Stimulated activated CD8-positive, alpha-beta memory T cell treated with anti-CD3 and anti-CD28 coated beads, Interleukin-4, amount 100 ng/mL, for 4 hours (primary cell): ENCODE measurements at places on chromosomes 11 and 22.
A peak's percentile ranks its signal among the peaks of the same experiment; 100 is the strongest.

GRCh38 chr11:76185511-76185910 is 20.8 kb downstream of the WNT11 start:
- no peak for DNase-seq

GRCh38 chr22:44595841-44596341 is 97.9 kb upstream of the RTL6 start:
- DNase-seq, result no peak

DNA sequence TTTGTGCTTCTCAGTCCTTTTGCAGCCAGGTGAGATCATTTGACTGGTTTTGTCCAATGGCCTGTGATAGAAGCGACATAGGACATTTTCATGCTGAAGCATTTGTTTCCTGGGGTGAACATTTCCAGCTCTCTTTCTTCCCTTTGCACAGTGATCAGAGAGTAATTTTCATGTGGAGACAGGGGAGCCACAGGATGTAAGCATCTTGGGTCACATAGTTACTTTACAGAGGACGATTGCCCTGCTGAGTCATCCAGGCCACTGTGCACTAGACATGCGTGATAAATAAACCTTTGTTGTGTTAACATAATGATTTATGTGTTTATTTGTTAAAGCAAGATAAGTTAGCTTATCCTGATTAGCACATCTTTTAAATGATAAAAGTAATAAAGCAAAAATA is 263.5 kb upstream of the CCDC179 start:
- no peak for DNase-seq

- no peak for DNase-seq
Observed at GRCh38 chr11:133661846-133662245, 129.5 kb upstream of the OPCML start.

GRCh38 chr11:68670208-68670992 is 13.9 kb upstream of the GAL start:
- DNase-seq, result no peak

DNA sequence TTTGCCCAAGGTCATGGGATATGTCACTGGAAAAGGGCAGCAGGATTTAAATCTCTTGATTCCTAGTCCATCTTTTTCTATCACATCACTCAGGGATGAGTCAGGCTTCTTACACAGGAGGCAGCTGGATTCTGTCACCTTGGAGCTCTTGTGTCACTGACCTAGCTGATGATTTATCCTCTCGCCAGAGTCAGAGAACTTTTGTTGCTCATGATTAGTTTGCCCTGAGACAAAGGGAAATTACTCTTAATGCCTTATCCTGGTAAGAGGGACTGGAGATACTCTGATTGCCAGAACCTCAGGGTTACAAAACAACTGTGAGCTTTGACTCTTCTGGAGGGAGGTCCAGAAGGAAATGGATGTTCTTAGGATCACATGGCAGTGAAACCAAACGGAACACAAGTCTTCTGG is 10.1 kb downstream of the COA4 start:
- no peak for DNase-seq

GRCh38 chr11:43315966-43316365 is 4.2 kb downstream of the API5 start:
- DNase-seq, result no peak

- no peak for DNase-seq
Observed at GRCh38 chr11:95996621-95997235, 72.8 kb upstream of the MTMR2 start.

DNA sequence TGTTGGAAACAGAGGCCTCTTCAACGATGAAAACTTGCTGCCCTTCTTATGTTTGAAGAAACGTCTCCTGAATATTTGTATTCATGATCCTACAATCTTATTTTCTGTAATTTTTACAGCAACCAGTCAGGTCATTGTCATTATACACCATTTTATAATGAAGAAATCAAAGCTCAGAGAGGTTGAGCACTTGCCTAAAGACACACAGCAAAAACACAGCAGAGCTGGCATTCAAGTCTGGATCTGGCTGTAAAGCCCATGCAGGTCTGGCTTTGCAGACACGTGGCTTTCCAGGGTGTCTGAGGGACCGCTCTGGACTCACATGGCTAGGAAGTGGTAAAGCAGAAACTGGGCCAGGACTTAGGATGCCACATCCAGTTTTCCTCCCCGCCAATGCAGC is 15.8 kb upstream of the ALX4 start:
- no peak for DNase-seq

- no peak for DNase-seq
Observed at GRCh38 chr11:74870485-74870884, 78.4 kb downstream of the XRRA1 start.

DNA sequence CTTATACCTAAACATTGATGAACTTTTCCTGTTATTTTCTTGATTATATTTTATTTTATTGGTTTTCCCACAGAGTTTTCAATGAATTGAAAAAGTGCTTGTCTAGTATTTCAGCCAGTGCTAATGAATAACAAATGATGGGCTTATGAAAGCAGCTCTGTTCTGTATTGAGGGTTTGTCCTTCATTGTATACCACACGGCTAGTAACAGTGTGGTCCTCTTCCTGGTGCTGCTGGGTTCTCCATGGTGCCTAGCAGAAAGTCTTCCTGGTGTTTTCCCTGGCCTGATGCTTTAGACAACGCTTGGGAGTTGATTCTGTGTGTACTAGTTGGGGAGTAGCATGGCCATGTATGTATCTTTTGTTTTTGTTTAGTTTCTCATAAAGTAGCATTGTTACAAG is 89.1 kb downstream of the MTMR3 start:
- no peak for DNase-seq

- no peak for DNase-seq
Observed at GRCh38 chr11:2191883-2192282, 20.3 kb upstream of the TH start.

GRCh38 chr11:103927535-103927934 is 108.9 kb upstream of the DDI1 start:
- no peak for DNase-seq

- no peak for DNase-seq
Observed at GRCh38 chr11:116928845-116929244, 91.4 kb upstream of the APOA1 start.

- DNase-seq, result no peak
Observed at GRCh38 chr11:535210-535518, 212 bp downstream of the HRAS start.

DNA sequence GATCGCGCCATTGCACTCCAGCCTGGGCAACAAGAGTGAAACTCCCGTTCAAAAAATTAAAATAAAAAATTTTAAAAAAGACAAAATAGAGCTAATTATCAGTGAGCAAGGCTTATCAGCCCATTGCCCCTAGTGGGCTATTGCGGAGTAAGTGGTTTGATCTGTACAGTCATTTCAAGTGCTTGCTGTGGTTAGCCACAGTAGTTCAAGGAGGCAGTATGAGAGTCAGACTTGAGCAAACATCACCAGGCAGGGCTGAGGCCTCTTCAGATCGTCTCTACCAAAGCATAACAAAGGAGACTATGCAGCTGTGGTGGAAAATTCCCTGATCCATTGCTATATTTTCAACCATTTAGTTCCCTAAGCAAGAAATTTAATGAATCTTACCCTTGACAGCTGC is 4.3 kb upstream of the SBF2 start:
- DNase-seq, result no peak

DNA sequence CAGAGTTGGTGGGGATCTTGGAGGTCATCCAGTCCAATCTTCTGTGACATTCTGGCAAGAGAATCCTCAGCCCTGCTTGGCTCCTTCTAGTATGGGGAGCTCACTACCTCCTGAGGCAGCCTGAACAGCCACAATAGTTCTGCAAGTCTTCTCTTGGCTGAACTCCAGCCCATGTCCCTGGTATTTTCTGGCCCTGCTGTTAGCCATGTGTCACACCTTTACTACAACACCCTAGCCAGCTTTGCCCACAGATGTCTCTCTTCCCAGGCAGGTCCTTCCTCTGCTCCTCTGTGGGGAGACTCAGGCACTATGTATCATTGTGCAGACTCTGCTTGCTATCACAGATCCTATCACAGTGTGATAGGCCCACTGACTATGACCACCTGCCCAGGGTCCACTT is 297.7 kb downstream of the CTTN start:
- no peak for DNase-seq

GRCh38 chr11:11155962-11156815 is 196.9 kb downstream of the CSNK2A3 start:
- no peak for DNase-seq

- DNase-seq, result no peak
Observed at GRCh38 chr11:66131937-66132632, 62.0 kb downstream of the PACS1 start.

- no peak for DNase-seq
Observed at GRCh38 chr11:2942872-2943710, 13.9 kb upstream of the PHLDA2 start.

DNA sequence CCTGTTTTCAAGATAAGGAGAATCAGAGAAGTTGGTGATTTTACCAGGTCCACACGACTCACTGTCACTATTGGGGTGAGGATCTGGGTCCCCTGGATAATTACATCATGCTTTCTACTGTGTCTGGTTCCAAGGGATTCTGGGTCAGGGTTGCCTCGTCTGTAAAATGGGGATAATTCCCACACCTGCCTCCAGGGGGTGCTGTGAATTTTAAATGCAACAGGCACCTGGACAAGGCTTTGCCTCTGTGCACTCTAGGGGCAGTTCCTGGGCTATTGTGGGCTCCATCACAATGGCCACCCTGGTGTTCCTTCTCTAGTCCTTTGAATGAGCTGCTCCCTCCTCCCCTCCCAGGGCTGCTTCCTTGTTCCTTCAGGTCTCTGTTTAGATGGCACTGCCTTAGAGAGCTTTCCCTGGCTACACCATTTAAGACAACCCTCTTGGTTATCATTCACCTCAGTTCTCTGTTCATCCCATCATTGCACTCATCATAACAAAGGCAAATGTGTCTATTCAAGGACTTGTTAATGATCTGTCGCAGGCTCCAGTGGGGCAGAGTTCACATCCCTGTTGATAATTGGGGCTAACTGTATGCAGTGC is 178.6 kb downstream of the MIAT start:
- peak; percentile 13 for DNase-seq

DNA sequence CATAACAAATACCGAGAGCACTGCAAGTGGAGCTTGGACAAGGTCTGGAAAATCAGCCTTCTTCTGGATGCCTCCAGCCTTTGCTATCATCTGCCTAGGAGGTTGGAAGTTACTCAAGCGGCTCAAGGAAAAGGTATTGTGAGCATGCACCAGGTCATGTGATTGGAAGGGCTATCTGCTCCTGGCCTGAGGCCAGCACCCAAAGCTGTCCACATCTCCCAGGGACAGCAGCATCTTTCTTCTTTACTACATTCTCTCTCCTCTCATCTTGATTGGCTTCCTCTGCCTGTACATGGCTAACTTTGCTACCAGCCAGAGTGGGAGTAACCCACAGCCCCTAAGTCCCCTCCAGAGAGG is 44.2 kb upstream of the AMPD3 start:
- no peak for DNase-seq

- no peak for DNase-seq
Observed at GRCh38 chr11:45847911-45848316, 639 bp downstream of the CRY2 start.

- no peak for DNase-seq
Observed at GRCh38 chr22:31229402-31230079, 17.4 kb downstream of the LIMK2 start.

DNA sequence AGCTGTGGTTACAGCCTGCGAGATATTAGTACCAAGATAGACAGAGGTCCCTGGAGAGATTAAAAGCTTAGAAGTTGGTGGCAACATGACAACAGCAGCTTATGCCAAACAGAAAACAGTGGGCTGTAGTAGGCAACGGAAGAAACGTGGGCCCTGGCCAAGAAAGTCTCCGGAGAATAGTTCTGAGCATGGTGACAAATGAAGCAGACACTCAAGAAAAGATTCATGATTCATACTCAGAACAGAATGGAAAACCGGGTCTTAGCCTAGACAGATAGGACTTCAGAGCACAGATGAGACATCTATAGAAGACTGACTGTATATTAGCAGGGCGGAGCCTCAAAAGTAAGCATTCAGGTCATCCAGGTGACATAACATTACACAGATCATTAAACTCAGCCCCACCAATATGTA is 727.4 kb downstream of the ETS1 start:
- no peak for DNase-seq

- no peak for DNase-seq
Observed at GRCh38 chr22:20404881-20405280, 10.9 kb downstream of the ZNF74 start.

GRCh38 chr11:9748361-9748970 is 84.6 kb downstream of the SWAP70 start:
- peak; percentile 40 for DNase-seq

DNA sequence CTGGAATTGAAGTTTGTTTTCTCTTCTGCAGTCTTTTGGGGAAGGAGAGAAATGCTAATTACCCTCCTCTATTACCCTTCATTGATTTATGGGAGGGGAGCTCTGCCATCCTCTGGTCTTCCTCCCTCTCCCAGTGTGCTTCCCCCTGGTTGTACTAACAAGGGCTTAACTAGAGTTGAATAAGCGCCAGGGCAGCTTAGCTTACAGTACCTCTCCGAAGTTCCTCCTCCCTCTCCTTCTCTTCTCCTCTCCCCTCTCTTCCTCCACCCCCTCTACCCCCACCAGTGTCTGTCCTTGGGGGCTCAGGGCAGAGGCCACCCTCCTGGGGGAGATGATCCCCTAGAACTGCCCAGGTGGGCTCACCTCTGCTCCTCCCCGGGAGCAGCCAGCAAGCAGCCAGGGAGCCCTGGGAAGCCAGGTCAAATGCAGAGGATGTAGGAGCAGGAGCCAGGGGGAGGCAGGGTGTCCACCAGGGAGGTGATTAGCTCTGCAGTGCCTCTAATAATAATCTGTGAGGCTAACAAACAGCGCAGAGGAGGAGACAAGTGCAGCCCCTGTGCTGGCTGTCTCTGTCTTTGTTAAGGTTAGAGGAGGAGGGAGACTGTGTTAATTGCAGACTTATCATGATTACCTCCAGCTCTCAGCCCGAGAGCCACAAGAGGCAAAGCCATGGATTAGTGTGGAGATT is 191.6 kb upstream of the CADM1 start:
- DNase-seq, result no peak

GRCh38 chr22:49212466-49212865 is 615.2 kb downstream of the BRD1 start:
- no peak for DNase-seq

- no peak for DNase-seq
Observed at GRCh38 chr11:116778556-116778955, 5.8 kb upstream of the BUD13 start.

GRCh38 chr11:14645985-14646900 is 2.6 kb downstream of the PDE3B start:
- DNase-seq, result no peak

- DNase-seq, result no peak
Observed at GRCh38 chr11:131025020-131025419, 108.7 kb upstream of the SNX19 start.

DNA sequence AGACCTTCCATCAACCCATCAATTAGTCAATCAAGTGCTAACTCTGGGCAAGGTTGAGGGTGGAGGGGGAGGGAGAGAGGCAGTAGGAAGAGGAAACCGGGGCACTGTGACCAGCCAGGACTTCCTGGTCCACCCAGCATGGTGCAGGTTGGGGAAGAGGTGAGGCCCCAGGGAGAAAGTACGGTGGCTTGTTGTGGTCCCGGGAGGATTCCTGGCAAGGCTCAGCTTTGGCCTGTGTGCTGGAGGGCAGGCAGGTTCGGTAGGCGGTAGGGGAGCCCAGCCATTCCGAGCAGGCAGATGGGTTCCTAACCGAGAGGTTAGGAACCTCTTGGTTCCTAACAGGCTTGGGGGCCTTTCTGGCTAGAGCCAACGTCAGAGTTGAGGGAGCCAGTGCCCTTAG is 10.8 kb downstream of the ST14 start:
- DNase-seq, result no peak

GRCh38 chr11:130369713-130370112 is 55.0 kb upstream of the ZBTB44 start:
- no peak for DNase-seq
